GM12864 (cell line): ENCODE measurements at places on chromosomes 11 and 22.

DNA sequence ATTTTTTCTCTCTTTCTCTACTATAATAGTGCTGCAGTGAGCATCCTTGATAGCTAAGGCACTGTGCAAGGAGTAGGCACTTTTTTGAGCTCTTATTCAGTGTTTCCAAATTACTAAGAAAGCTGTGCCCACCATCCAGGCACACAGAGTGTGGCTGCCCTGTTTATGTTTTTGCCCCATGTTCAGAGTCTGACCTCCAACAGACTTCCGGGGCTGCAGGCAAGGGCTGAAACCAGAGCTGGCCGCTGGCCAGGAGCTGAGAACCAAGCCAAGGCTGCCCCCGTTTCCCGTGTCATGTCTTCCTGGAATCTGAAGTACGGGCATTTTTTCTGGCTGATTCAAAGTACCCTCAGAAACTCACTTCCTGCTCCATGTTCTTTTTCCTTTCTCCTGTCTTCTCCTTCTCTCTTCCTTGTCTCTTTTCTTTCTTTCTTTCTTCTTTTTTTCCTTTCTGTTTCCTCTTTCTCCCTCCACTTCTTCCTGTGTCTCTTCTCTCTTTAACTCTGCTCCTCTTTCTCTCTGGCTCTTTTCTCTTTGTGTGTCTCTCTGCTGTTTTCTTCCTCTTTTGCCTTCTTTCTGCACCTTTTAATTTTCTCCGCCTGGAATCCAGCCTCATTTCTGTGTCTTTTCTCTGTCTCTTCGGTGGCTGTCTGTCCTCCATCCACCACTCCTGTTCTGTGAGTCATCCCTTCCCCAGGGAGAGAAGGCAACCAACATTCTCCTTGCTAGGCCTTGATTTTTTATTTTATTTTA lies 17.0 kb upstream of the KCTD14 start:
- DNase-seq = no peak

- no peak for DNase-seq
These were observed 17.9 kb upstream of the POGLUT3 start for GRCh38 chr11:108516125-108516524.

DNA sequence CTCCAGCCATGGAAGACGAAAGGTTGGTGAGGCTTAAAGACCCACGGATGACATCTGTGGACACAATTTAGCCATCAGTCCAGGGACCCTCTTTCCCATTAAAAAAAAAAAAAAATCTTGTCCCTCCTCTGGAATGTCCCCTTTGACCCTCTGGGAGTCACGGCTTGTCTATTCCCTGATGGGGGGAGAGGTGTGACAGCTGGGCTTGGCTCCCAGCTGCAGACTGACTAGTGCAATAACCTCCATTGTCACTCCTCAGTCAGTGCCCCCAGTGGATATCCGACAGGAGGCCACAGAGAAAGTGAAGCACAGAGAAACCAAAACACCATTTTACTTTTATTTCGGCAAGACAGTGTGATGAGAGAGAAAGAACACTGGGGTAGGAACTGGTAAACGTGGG lies 2.7 kb upstream of the VSIG2 start:
- DNase-seq = no peak

DNA sequence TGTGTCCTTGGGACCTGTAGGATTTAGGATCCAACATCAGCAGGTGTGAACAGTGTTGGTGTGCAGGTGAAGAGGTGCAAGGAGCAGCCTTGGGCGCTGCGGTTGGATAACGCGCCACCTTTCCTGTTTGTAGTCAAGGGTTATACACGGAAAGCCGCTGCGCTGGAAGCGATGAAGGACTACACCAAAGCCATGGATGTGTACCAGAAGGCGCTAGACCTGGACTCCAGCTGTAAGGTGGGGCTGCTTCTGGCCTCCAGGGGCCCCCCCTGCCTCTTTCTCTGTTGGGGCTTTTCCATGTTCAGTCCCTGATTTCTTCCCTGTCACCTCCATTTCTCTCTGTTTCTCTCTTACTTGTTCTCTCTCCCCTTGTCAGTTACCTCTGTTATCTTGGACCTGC lies 3.5 kb upstream of the FERMT3 start:
- DNase-seq = no peak

- DNase-seq = no peak
These were observed 27.5 kb downstream of the DSCAML1 start for GRCh38 chr11:117769533-117769932.

GRCh38 chr11:111878385-111878848 lies 548 bp downstream of the FDXACB1 start:
- DNase-seq = no peak

GRCh38 chr11:36095716-36096115 lies 151.9 kb downstream of the LDLRAD3 start:
- no peak for DNase-seq

DNA sequence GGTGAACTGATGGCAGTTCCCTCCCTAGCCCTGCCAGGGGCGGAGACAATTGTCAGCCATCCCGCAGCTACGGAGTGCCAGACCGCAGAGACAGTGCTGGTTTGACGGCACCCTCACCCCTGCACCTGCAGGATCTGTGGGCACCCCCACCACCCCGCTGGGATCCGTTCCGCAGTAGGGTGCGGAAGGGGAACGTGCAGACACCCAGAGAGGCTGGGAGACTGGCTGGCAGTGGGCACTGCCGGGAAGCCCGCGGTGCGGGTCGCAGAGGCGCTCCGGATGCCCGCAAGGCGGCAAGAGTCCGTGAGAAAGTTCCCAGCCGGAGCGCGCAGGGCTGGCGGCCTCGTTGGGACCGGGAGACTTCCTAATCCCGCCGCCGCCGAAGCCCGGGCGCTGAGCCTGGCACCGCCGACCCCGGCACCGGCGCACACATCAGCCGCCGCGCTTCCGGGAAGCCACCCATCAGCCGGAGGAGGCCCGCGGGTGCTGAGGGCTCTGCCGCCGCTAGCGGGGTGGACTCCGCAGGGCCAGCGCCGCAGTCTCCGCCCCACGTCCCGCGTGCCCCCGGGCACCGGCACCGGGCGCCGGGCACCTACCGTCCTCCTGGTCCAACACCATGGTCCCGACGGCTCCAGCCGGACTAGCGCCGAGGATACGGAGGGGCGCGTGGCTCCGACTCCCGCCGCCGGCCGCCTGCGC lies 4.3 kb upstream of the LMO1 start:
- DNase-seq = no peak

- DNase-seq = no peak
These were observed 30.7 kb upstream of the TEF start for GRCh38 chr22:41351011-41351410.

GRCh38 chr11:112719736-112720525 lies 241.3 kb upstream of the NCAM1 start:
- no peak for DNase-seq

DNA sequence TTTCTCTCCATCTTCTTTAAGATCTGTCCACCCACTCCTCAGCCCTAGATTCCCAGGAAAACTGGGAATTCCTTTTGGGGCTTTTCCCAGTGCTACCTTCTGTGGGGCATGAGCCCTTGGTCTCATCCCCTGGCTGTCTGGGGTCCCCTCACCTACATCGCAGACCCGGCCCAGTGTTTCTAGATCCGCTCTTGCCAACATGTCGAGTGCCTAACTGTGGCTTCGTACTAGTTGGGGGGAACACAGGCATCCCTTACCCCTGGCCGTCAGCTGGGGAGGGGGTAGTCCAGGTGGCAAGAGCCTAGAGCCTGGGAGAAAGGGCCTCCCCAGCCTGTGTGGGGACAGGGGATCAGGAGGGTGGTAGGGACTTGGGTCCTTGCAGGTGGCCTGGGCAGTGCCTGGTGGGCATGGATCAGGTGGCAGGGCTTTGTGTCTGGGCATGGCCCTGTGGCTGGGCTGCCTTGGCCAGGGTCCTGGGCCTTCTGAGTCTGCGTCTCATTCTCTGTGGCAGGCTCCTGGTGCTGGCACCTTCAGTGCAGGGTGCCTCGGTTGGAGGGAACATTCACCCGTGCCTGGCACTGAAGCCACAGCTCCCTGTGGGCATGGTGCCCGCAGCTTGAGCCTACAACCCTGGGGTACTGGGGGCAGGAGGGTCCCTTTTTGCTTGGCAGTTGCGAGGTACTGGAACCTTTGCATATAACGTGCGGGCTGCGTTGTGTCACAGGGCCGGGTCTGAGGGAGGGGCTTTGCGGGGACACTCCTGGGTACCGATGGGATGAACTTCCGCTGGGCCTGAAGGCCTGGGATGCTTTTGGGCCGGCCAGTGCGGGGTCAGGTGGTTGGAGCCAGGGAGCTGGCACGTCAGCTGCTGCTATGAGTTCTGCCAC lies 4.1 kb downstream of the KCNQ1 start:
- no peak for DNase-seq

DNA sequence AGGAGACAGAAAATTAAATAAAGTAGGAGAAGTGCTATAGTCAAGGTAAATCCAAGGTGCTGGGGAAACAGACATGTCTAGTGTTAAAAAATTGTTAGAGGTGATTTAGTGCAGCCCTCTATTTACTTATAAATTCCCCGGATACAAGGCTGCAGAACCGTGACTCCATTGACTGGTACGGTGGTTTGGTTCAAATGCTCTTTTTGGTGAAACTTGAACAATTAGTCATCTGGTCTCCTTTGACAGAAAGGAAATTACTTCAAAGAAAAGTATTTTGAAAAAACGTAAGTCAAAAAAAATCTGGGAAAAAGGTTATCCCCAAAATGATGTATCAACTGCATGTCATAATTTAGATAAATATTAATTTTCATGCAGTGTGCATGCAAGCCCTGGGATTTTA lies 399.2 kb downstream of the CNTN5 start:
- no peak for DNase-seq

- peak; percentile 55 for DNase-seq
These were observed at the start of gene ADSL for GRCh38 chr22:40346185-40347118. Gene ADSL, plus strand, starts transcription at chr22:40346500. Its CDS starts 59 bp downstream, at chr22:40346559.

DNA sequence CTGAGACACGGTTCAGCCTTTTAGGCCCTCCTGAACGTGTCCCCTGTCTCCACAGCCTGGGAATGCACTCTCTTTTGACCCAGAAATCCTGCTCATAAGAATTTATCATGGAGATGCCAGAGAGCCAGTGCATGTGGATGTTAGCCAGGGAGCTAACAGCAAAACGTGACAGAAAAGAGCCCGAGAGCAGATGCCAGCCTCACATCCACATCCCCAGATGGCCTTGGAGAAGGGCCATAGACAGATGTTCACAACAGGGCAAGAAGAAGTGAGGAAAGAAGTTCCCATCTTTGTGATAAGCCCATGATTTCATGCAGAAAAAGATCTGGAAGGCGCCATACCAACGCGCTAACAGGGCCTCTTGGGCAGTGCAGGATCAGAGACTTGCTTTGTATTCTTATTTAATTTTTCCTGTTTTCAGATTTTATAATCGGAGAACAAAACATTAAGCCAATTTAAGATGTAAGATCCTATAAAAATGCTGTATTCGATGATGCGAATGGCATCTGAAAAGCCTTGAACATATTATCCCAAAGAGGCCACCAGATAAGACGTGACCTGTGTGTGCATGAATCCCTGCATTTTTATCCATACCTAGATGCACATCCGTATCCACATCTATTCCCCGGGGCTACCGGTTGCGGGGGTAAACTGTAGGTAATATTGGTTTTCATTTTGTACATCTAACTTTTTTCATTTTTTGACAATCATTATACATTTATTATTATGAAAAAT lies 48.7 kb downstream of the IGLL5 start:
- DNase-seq = no peak

DNA sequence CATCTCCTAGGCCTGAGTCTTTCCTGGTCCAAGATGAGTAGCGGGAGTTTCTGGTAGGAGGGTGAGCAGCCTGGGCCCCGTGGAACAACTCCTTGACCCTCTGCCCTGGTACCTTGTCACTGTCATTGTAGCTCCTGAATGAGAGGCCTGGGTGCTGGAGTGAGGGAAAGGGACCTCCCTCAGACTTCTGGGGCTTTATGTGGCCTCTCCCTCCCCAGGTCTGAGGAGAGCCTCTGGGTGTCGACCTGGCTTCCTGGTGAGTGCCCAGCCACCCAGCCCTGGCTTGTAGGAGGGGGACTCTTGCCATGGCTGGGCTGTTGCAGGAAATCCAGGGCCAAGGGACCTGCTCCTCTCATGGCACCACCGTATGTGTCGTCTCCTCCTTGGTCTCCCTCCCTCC lies 3.9 kb downstream of the P2RY2 start:
- no peak for DNase-seq

DNA sequence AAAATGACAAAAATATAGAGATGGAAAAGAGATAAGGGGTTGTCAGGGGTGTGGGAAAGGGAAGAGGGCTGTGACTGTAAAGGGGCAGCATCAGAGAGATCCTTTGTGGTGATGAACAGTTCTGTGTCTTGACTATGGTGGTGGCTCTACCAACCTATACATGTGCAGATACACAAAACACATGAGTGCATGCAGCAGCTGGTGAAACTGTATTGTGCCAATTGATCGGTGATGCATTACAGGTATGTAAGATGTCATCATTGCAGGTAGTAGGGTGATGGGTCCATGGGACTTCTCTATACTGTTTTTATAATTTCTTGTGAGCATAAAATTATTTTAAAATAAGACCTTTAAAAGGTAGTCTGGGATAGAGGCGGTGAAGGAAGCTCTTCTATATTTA lies 24.1 kb upstream of the ZDHHC13 start:
- no peak for DNase-seq

DNA sequence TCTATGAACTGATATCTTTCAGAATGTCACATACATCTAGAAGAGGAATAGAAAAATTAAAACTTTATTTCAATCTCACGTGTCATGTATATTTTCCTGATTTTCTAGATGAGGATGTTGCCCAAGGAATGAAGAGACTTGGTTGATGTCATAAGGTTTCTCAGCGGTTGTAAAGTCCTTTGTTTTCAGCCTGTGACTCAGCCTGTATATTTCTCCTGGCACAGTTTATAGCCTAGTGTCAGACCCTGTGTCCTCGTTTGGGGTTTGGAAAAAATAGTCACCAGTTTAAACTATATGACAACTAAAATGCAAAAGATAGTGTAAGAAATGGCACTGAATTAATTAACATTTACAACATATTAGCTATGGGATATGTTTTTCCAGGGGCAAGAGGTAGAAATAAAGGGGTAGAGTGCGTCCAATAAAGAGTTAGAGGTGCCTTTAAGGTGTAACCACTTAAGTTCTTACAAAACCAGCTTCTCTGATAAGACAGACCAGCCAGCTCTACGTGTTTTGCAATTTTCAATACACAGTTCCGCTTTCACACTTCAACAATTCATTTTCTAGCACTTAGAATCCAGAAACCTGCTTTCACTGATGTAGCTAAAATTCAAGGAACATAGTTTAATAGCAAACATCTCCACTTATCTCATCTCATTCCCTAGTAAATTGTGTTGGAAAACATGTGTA lies 1432.6 kb upstream of the TENM4 start:
- DNase-seq = peak; percentile 4

DNA sequence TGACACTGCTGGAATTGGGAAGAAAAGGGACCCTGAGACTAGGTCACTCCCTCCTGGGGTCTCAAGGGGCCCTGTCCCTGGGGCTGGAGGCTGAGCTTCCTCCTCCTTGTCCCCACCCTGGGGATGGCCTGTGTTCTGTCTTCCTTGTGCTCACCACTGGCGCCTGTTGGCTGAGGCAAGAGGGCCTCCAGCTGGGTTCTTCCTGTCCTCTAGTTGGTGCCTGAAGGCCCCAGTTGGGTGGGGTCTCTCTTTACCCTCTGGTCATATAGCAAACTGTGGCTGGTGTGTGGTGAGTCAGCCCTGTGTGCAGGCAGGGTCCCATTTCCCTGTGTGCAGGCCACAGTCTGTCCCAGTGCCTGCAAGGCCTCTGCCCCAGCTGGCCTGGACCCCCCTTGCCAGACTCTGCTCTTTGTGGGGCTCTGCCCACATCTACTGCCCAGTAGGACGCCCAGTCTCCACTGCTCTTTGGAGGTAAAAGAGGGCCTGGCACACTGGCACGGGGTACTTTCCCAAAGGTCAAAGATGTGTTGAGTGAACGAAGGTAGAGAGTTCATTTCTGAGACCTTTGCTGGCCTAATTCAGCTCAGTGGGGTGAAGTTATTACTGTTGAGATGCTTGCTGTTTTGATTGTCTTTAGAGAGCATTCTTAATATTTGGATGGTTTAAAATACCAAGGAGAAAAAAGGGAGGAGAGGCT lies 55.1 kb upstream of the CLDN5 start:
- DNase-seq = no peak

- DNase-seq = no peak
These were observed 17.5 kb upstream of the CAPRIN1 start for GRCh38 chr11:34034053-34034452.
